Kasumi-1 (cell line): ENCODE measurements at places on chromosomes 12 and 14.

GRCh38 chr14:24741871-24742270 is 107.9 kb upstream of the GZMB start:
- DNase-seq, result peak; percentile 1

DNA sequence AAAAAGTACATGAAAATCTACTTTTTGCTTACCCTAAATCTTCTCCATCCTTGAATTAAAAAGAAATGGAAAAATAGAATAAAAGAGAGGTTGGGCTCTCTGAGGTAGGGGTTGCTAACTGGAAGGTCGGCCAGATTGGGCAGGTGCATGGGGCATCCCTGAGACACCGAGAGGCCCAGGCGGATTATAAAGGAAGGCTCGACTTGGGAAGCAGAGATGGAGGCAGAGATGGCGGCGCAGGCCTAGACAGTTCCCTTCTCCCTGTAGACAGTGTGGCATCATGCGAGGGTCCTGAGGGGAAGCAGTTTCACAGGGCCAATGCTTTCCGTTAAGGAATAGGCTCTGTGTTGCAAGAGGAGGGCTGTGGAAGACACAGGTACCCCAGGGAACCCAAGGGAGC is 3.7 kb upstream of the KRT74 start:
- no peak for DNase-seq

GRCh38 chr12:24467226-24467625 is 481.7 kb downstream of the BCAT1 start:
- DNase-seq, result no peak

DNA sequence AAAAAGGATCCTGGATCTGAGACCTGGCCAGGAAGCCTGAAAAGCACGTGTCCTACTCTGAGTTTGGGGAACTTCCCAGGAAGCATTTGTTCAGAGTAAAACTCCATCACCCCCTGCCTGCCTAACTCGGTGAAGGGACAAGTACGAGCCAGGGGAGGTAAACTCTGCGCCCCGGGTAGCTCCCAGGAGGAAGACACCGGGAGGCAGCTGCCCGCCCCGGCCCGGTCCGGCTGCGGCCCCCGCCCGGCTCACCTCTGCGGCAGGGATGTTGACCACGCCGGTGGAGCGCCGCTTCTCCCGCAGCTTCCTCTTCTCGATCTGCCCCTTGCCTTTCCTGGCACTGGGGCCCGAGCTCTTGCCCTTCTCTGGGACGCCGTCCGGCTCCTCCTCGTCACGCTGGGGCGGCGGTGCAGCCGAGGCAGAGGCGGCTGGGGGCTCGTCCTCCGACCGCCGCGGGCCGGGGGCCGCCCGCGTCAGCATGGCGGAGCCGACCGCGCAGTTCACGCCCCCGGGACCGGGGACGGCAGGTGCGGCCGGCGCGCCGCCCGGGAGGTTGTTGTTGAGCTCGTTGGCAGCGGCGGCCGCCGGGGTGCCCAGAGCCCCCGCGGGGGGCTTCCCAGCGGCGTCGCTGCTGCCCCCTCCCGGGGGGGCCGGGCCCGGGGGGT is 1.2 kb downstream of the PAWR start:
- DNase-seq, result peak; percentile 69

GRCh38 chr12:124428136-124428791 is 133.4 kb downstream of the RFLNA start:
- no peak for DNase-seq

DNA sequence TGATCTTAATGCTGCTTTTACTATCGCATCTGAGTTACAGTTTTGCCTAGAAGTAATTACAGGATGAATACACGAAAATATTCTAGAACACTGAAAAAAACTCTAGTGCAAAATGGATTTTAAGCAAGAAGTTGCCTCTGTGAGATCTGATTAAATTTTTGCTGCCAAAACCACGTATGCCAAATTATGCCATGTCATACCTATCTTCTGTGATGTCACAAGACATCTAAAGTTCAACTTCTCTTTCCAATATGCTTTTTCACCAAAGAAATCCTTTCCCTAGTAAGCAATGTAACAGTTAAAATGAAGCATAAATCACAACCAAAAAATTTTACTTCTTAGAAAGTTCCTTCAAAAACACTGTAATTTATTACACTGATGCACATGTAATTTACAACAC is 39.6 kb downstream of the HECTD4 start:
- no peak for DNase-seq

GRCh38 chr14:87045246-87045645 is 947.7 kb downstream of the GALC start:
- DNase-seq, result no peak

DNA sequence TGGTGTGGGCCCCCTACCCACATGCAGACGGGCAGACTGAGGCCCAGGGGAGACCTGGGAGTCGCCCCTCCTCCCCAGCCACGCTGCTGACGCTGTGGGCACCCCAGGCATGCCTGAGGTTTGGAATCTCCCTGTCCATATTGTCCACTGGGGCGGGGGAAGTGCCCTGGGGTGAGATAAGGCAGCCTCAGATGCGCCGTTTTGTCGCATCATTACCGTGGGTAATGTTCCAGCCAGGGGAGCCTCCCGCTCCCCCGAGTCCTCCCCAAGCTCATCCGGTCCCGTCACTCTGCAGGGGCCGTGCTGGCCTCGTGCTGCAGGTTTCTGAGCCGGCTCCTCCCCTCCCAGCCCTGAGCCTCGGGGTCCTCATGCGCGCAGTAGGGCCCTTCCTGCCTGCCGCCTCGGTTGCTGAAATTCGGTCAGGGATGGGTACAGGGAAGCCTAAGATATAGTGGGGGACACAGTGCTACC is 11.4 kb downstream of the INF2 start:
- DNase-seq, result no peak

- no peak for DNase-seq
Measured at GRCh38 chr12:87661786-87662377, 367.3 kb downstream of the C12orf50 start.

DNA sequence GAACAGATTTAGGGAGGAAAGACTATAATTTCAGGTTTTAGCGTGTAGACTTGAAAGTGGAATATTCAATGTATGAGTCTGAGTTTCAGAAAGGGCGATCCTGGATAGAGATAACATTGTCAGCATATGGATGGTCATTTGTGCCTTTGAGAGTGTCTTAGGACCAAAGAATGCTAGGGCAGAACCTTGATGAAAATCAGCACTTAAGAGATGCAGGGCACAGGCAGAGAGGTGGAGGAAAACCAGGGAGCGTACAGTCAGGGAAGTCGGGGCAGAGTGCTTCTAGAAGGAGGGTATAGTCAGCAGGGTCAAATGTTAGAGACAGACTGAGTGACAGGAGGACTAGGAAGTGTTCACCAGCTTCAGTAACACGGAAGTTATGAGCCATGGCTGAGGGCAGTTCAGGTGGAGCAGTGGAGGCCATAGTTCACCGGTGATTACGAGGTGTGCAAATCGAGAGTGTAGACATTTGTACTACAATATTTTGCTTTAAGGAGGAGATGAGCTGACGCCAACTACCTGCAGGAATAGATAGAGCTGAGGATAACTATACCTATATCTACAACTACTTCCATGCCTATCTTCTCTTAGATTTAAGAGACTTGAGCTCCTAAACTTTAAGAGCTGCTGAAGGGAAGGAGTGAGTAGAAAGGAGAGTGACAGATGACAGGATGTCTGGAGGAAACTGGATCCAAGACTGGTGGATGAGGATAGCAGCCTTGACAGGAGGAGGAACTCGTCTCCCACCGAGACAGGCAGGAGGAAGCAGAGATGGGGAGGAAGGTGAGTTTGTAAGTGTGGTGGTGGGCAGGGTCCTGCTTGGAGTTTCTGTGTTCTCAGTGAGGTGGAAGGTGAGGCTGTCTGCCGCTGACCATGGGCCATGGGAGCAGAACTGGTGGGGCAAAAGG is 6.5 kb downstream of the CBLN3 start:
- DNase-seq, result no peak

DNA sequence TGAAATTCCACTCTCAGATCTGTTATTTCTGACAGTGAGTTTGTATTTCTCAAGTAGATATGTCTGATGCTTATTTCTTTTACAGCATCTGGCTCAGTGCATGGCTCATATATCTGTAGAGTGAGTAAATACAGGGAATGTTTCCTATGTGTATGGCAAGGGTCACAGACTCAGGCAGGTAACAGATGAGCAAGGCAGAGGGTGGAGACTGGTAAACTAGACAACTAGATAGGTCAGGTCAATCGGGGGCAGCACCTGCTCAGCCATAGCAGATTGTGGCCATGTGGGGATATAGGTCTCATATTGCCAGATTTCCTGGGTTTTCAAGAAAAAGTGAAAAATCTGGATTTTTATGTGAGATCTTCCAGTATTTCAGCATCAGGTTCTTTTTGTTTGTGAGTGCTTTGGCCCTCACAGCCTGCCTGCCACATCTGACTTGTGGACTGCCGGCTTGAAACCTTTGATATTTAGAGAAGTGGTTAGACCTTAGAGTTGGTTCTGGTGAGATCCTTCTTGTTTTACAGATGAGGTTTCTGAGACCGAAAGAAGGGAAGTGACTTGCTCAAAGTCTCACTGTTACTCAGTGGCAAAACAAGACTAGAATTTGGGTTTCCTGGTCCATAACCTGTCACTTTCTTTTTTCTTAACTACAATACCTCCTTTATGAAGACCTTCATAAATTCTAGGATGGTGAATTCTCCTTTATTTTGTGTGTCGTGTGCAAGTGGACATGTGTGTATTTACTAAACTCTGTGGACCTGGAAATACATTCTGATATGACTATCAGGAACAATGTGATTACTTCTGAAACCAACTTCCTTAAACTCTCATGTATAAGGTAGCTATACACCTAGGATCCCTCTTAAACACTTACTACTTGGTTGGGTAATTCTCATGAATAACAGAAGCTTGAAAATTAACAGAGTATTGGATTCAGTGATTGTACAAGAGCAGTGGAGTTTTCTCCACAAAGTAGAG is 34.4 kb downstream of the PROX2 start:
- DNase-seq, result peak; percentile 58

- DNase-seq, result no peak
Measured at GRCh38 chr12:114263056-114263805, 142.7 kb downstream of the TBX5 start.

DNA sequence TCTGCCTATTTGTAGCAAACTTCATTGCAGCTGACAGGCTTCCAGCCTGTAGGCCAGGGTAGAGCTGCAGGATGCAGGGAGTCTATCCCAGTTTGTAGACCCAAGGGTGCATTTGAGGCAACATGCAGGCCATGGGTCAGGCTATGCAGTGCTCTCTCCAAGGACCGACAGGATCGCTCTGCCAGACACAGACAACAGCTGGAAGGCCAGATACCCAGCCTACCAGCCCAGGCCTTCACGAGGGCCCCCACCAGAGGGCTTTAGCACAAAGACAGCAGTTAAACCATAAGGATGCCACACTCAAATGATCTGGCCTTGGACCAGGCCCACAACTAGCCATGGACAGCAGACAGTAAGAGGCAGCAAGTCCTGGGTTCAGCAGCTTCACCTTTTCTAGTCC is 10.3 kb downstream of the KCTD10 start:
- no peak for DNase-seq

DNA sequence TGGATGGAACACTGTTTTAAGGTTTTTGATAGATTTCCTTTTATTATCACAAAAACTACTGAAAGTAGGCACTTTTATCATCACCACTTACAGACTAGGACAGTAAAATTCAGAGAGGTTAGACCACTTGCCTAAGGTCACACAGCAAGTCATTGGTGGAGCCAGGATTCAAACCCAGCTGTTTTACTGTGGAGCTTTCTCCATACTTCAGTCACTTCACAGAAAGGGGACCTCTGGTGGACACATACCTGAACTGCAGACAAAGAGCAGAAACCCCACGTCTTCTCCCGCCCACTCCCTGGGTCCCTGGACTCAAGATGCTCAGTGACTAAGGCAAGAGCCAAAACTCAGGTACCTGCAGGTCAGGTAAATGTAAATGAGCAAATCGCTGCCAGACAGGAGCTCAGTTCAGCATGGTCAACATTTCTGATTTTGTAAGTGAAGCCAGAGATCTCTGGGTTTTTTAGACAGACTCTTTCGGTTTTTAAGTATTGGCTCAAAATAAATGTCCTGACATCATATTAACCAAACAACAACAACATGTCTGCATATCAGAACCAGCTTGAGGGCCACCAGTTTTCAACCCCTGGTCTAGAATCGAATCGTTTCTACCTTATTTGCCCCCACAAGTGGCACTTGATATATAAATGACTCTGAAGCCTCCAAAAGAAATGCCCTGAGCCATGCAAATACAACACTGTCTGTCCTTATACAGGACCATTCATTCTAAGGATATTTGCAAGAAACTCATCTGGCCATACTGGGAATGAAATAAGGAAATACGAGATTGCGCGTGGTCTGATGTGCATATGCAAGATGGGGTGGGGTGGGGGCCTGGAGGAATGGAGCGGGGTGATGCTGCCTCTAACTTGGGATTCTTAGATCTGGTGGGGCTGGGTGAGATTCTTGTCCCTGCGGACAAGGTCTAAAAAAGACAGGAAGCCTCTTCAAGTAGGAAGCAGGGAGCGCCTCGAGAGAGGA is 110.9 kb downstream of the KSR2 start:
- peak; percentile 70 for DNase-seq

DNA sequence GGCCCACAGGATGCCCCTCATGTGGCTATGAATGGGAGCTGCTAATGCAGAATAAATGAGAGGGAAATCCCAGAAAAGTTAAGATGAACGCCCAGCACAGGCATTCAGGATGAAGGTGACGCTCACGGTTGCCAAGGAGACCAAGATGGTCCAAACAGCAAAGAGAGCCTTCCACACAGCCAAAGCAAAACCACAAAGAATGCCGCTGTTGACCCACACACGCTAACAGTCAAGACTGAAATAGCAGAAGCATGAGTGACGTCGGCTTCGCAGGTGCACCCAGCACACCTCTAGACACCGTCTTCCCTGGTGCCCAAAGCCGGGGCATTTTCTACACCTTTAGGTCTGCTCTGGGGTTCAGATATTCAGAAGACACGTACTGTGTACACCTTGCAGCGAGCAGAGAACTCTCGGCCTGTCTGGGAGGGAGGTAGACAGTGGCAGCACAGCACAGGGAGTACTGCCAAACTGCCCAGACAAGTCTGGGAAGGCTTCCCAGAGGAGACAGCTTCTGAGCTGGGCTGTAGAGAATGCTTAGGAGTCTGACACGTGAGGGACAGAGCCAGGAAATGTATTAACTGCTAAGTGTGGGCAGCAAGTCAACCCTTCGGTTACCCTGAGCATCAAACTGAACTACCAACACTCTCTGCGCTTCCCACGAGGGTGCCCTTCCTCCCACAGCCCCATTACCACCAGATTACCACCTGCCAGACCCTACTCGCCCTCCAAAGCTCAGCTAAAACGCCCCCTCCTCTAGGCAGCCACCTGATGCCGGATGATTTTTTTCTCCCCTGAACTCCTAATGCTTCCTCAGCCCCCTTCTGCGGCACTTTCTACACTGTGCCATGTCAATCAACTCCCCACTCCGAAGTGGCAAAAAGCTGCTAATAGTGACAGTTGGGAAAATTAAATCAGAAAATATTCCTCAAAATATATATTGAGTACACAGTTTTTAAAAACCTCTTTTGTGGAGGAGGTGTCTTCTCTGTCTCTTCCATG is 50.1 kb downstream of the CCDC88C start:
- DNase-seq, result no peak

- DNase-seq, result no peak
Measured at GRCh38 chr12:101204602-101205304, 5.3 kb downstream of the SLC5A8 start.
